ENCODE measurements at places on chromosomes 12 and 14.

GRCh38 chr14:34009956-34010355 lies 59.1 kb upstream of the EGLN3 start:
- no peak for DNase-seq

GRCh38 chr12:54419088-54419887 lies at the start of gene ITGA5:
Gene ITGA5 (minus strand): TSS chr12:54419266. CDS start chr12:54419198, 68 bp downstream.
- no peak for DNase-seq

- DNase-seq = peak; percentile 2
Measured at GRCh38 chr12:94112121-94112520, 36.3 kb upstream of the PLXNC1 start.

DNA sequence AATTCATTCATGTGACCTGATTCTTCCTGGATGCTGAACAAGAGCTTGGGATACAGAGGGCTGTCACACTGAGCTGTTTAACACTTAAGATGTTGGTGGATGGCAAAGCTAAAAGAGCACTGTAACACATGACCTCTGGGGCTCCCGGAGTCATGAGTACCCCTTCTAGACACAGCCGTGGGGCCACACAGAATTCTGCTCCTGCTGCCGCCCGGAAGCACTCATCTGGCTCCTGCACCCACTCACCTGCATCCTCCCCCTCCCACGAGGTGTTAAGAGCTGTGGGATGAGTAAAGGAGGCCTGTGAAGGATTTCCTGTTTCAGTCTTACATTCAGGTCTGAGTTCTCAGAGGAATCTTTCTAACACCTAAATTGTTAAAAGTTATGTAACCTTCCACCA lies 78.0 kb upstream of the SSTR1 start:
- no peak for DNase-seq

DNA sequence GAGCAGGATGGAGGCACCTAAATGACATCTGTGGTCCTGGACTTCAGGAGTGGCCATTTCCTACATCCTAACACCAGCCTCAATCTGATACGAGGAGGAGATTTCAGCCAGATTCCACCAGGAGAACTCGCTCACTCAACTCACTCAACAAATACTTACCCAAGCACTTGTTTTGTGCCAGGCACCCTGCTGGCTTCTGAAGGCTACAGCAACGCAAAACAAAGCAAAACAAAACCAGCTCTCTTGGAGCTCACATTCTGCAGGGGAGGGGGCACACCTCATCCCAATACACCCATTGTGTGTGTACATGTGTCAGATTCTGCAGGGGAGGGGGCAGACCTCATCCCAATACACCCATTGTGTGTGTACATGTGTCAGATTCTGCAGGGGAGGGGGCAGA lies 144.8 kb downstream of the PIWIL1 start:
- no peak for DNase-seq

- no peak for DNase-seq
Measured at GRCh38 chr12:6181583-6182278, 18.5 kb upstream of the CD9 start.

GRCh38 chr12:27198036-27198435 lies 46.0 kb upstream of the STK38L start:
- DNase-seq = no peak

- DNase-seq = no peak
Measured at GRCh38 chr12:100141998-100142850, 450 bp downstream of the BLTP3B start.

DNA sequence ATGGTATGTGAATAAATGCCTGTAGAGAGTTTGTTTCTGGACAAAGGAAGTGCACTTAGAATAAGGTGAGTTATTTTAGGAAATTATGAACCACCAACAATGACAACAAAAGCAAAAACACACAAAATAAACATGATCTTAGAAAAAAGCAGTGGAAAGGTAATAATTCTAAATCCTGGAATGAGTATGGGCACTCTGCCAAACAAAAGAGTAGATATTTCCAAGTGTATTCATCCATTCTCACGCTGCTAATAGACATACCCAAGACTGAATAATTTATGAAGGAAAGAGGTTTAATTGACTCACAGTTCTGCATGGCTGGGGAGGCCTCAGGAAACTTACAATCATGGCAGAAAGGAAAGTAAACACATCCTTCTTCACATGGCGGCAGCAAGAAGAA lies 269.3 kb upstream of the NPAS3 start:
- DNase-seq = no peak

- no peak for DNase-seq
Measured at GRCh38 chr14:60807971-60808370, 73.4 kb downstream of the MNAT1 start.

DNA sequence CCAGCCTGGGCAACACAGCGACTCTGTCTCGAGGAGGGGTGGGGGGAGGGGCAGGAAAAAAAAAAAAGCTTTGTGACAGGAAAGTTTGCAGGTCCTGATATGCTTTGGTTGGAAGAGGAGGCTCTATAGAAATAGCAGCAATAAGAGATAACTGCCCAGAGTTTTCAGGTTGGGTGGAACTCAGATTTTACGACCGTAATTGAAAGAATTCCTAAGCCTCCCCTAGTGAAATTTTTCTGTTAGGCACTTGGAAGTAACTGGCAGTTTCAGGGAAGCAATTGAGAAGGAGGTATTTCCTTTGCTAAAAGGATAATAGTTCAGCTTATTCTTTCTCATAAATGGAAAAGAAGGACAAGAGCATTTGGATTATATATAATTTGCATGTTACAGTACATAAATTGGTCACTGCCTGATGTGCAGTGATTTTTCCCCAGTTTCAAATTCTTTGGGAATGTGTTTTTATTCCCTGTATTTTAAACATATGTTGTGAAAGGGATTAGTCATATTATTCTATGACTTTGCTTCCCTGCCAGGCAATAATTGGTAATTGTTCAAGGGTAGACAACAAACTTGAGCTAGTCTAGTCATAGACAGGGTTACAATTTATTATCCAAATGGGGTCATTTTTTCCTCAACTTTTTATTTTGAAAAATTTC lies 452.8 kb downstream of the AEBP2 start:
- no peak for DNase-seq

DNA sequence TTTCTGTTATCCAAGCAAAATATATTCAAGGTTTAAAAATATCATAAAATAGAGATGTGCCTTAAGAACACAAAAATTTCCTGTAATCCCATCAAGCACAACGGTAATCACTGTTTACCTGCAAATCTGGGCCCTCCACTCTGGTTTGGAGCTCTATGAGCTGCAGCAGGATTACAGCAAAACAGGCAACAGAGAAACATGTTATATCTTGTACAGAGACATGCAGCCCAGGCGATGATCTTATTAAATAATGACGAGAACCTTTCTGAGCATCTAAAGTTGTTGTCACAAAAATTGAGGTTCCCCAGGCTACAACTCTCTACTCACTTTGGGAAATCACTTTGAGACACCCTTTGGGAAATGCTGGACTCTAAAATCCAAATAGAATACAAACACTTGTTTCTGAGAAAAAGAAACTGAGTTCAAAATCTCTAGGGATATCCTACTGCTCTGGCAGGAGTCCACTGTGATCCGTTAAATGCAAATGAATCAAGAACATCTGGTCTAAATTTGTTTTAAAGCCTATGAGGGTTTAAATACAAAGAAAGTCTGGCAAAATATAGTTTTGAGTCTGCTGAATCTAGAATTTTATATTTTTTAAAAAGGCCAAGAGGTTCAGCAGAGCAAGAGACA lies 36.3 kb downstream of the STON2 start:
- DNase-seq = no peak

DNA sequence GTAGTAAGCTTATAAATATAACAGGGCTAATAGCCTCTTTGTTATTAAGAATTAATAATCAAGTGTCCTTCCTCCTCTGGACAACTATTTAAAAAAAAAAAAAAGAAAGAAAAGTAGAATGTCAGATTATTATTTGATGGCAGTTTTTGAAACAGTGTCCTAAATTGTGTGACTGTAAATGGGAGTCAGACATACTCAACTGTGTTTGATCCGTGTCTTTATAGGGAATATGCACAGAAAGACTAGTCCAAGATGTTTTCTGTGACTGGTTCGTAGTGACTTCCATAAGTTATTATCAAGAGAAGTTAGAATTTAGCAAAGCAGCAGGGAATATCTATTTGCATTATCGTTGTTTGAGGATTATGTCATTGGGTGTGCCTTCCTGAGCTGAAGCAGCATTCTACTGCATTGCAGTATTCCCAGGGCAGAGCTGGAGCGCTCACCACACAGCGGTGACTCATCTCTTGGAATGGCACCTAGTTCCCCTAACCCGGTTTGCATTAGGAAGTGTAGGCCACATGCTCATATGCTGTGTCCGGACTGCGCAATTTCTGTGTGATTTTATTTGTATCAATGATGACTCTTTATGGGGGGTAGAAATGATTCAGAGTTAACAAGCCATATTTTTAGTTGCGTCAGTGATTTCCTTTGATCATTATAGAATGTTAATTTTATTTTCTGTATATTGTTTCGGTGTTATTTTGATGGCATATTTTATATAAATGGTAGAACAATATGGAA lies 7.9 kb downstream of the DYNC1H1 start:
- DNase-seq = no peak

GRCh38 chr12:113392988-113393579 lies 10.6 kb downstream of the SDS start:
- DNase-seq = peak; percentile 28

GRCh38 chr12:94916663-94917062 lies 86.8 kb downstream of the NDUFA12 start:
- DNase-seq = no peak

- DNase-seq = no peak
Measured at GRCh38 chr12:102602521-102602920, 122.2 kb upstream of the IGF1 start.

Data from C1 segment of cervical spinal cord (tissue), 14 donors.